ENCODE measurements at places on chromosomes 3 and 15.

- no peak overlapping the region for H3K4me3 ChIP-seq
- no peaks in the 10 kb centered on the region for H3K27me3 ChIP-seq
- no peaks in the 10 kb centered on the region for H3K36me3 ChIP-seq
- DNase-seq: no peak
- H3K4me1 ChIP-seq: no peaks in the 10 kb centered on the region
Measured at GRCh38 chr3:29609328-29609811, 328.5 kb downstream of the RBMS3 start.

GRCh38 chr3:114499976-114500375, 206.1 kb downstream of the TIGIT start:
- peak overlapping the region; percentile 68 for H3K27ac ChIP-seq
- peak overlapping the region; percentile 70 for H3K4me3 ChIP-seq
- no peak for DNase-seq

DNA sequence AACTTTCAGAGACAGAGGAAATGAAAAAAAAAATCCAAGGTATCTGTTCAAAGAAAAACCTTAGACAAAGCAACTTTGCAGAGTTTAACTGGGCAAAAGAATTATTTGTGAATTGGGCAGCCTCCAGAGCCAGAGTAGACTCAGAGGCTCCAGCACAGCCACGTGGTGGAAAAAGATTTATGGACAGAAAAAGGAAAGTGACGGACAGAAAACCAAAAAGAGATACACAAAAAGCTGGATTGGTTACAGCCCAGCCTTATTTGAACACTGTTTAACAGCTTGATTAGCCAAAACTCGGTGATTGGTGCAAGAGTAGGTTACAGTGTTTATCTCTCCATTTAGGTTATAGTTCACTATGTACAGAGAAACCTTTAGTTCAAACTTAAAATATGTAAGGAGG, 23.7 kb upstream of the GPD1L start:
- H3K4me1 ChIP-seq: no peaks in the 10 kb centered on the region
- no peak for DNase-seq
- no peaks in the 10 kb centered on the region for H3K36me3 ChIP-seq
- no peak overlapping the region for H3K4me3 ChIP-seq

GRCh38 chr3:152454076-152454875, 185.5 kb downstream of the MBNL1 start:
- H3K4me1 ChIP-seq: peaks cover 43% of the 10 kb centered on the region
- no peaks in the 10 kb centered on the region for H3K27me3 ChIP-seq
- no peak overlapping the region for H3K4me3 ChIP-seq
- peaks cover 34% of the 10 kb centered on the region for H3K36me3 ChIP-seq
- DNase-seq: no peak

DNA sequence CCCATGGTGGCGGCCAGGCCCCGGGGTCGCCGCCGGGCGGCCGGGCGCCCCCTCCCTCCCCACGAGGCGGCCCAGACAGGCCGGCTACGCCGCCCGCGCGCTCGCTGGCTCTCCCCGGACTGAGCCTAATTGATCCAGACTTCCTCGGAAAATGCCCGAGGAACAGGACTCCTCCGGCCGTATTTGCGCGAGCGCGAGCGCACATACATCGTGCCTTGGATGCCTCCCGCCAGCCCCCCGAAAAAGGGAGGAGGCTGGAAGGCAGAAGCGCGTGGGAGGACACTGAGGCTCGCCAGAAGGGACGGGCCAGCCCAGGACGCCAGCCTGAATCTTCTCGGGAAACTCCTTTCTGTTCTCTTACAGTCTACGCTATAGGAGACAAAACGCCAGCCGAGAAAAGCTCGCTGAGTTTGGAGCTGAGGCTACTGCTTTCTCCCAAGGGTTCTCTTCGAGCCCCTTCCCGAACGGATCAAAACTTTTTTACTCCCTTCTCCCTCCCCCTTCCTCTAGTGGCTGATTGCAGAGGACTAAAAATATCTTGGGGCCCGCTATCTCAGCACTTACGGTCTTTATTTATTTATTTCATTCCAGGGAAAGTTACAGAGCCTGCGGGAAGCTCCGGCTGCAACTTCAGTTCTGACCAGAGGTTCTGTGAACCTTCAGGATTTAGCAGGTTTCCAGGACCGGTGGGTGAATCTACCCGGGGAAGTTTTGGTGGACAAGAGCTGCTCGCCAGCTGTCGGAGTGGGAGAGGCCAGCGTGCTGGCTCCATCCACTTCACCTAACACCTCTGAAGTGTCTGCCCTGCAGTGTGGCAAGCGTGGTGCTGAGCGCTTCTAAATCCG, at the start of gene PDZRN3:
Gene PDZRN3 (minus strand): TSS at position 121 of the 845 bp plus-strand sequence.
- DNase-seq: no peak
- H3K27ac ChIP-seq: no peak within 1 kb of the TSS
- H3K36me3 ChIP-seq: no peaks in the 10 kb centered on the region
- peaks cover 12% of the 10 kb centered on the region for H3K27me3 ChIP-seq
- H3K4me3 ChIP-seq: no peak within 1 kb of the TSS
- no peaks in the 10 kb centered on the region for H3K4me1 ChIP-seq

GRCh38 chr3:126982126-126982470, 817 bp upstream of the PLXNA1 start:
- no peaks in the 10 kb centered on the region for H3K36me3 ChIP-seq
- H3K27ac ChIP-seq: peak overlapping the region; percentile 88
- H3K4me1 ChIP-seq: peaks cover 20% of the 10 kb centered on the region

- no peaks in the 10 kb centered on the region for H3K4me1 ChIP-seq
- no peak overlapping the region for H3K27ac ChIP-seq
- H3K27me3 ChIP-seq: no peaks in the 10 kb centered on the region
- DNase-seq: no peak
- H3K4me3 ChIP-seq: no peak overlapping the region
- H3K36me3 ChIP-seq: no peaks in the 10 kb centered on the region
Measured at GRCh38 chr3:166829896-166830295, 550.2 kb downstream of the ZBBX start.

DNA sequence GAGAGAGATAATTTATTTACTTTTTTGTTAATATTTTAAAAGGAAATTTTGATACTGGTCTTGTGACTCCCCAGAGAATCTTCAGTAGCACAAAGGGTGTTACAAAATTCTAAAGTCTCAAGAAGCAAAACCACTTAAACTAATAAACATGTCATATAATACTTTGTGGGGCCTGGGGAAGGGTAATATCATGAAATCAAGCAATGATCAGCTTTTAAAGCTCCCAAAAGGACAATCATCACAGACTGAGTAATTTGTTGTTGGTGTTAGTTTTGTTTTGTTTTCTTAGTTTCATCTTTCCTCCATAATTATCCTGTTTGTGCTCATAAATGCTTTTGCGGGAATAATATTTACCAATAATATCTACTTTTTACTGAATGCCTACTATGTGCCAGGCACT, 55.0 kb downstream of the TMEM212 start:
- peaks cover 20% of the 10 kb centered on the region for H3K27me3 ChIP-seq
- no peak overlapping the region for H3K4me3 ChIP-seq
- H3K4me1 ChIP-seq: no peaks in the 10 kb centered on the region
- no peak overlapping the region for H3K27ac ChIP-seq

Measured in activated T-cell treated with anti-CD3 and anti-CD28 coated beads, Interleukin-2, amount 50 U/mL, for 72 hours (primary cell).